T-helper 22 cell (primary cell): ENCODE measurements at places on chromosomes 5 and 9.

DNA sequence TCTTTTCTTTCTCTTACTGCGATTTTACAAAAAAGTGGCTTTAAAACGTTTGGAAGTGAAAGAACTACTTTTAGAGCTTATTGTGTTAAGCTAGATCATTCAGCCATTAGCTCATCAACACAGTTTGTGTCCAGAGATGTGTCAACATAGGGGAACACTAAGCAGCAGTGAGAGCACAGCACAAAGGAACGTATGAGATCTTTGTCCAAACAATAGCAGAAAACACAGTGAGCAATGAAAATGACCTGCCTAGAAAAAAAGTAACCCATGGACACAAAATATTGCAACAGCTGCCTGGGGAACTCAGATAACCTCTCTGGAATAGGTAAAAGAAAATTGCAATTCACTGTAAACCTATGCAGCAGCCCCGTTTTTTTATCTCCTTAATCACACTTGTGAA is 372.5 kb downstream of the ARHGEF28 start:
- no peak for DNase-seq

DNA sequence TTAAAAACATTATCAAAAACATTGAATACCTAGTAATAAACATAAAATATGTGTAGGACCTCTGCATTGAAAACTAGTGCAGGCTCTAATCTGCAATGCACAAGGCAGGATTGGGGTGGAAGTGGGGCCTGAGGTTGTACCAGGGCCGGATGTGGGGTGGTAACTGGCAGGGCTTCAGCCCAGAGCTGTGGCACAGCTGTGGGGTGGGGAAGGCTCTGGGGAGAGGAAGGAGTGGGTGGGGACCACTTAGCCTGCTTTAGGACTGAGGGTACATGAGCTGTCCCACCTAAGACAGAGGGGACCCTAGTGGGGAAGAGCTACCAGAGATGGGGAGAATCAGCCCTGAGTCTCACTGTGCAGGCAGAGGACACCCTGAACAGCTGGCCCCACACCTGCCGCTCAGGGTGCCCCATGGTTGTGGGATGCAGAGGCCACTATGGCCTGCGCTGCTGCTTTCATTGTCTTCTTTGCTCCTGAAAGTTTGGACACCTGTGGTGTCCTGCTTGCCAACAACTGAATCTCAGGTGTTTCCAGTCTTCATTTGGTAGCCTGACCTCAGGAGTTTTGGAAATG is 311.4 kb downstream of the TLE4 start:
- peak; percentile 8 for DNase-seq

DNA sequence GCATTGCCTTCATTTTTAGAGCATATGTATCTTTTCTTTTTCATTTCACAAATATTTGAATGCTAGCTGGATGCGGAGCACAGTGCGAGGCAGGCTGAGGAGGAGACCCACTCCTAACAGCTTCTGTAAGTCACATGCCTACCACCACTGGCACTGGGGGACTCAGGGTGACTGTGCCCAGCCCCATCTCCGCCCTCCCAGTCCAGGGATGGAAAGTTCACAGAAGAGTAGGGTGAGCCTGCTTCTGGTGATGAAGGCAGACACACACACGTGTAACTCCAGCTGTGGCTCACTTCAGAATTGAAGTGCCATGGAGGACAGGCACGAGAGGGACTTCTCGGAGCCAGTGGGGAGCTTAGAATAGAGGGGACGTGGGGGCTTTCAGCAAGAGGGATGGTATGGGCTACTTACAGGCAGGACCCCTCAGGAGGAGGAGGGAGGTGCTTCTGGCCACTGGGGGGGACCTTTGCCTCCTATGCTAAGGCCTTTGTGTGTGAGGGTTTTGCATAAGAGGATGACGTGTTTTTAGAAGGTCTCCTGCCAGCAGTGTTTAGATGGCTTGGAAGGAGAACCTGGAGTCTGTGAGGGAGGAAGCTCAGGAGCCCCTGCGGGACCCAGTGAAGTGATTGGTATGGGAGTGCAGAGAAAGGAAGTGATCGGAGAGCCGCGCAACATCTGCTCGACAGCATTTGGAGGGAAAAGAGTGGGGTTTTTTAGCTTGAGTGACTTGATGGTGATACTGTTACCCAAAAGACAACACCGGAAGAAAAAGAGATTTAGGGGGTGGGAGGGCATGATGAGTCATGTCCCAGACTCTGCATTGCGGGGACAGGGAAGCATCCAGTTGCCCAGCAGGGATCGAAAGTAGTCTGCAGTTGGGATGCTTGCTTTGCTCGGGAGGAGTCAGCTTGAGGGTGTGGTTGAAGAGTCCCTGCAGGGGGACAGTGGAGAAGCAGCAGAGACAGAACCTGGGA is 163.5 kb upstream of the OTULINL start:
- no peak for DNase-seq

GRCh38 chr5:17401470-17402288 is 96.4 kb upstream of the TAF11L2 start:
- DNase-seq = no peak

- DNase-seq = no peak
Measured at GRCh38 chr9:3850098-3850497, 324.3 kb upstream of the RFX3 start.

GRCh38 chr9:5364294-5365024 is 24.8 kb upstream of the RLN1 start:
- no peak for DNase-seq

DNA sequence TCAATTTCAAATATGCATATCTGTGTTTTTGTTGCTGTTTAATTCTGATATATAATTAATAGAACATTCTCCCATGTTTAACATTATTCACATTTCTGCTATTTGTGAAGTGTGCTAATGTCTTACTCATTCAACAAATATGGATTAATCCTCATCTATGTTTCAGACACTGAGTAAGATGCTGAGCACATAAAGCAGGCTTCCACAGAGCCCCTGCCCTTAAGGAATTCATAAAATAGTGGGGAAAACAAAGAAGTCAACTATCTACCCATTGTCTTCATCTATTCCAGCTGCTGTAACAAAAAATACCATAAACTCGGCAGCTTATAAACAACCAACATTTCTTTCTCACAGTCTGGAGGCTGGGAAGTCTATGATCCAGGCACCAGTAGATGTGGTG is 333.3 kb downstream of the SEMA5A start:
- no peak for DNase-seq

GRCh38 chr5:169886033-169886432 is 94.3 kb downstream of the INSYN2B start:
- DNase-seq = no peak

- DNase-seq = no peak
Measured at GRCh38 chr5:78597068-78597973, 51.3 kb downstream of the LHFPL2 start.

DNA sequence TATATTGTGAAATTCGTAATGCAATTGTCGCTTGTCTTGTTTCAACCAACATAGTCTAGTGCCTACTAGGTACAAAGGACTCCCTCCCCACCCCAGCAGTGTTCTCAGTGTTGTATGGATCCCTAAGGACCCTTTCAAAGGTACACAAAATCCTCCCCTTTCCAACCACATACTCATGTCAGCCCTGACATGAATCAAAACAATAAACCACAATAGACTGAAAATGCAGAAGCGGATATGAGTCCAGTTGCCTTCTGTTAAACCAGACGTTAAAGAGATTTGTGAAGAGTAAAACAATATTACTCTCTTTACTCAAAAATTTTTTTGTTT is 82.4 kb upstream of the IFNK start:
- no peak for DNase-seq

GRCh38 chr5:116575326-116576052 is 866 bp upstream of the SEMA6A start:
- DNase-seq = no peak
